Lower leg skin (tissue), 4 donors: ENCODE measurements at places on chromosomes 5 and 9.

GRCh38 chr5:55584398-55585205 lies 49.8 kb upstream of the PLPP1 start:
- DNase-seq: no peak

GRCh38 chr9:113386571-113387393 lies 10.0 kb upstream of the HDHD3 start:
- no peak for DNase-seq

GRCh38 chr9:70413464-70413798 lies 1.0 kb downstream of the KLF9 start:
- no peak for DNase-seq

DNA sequence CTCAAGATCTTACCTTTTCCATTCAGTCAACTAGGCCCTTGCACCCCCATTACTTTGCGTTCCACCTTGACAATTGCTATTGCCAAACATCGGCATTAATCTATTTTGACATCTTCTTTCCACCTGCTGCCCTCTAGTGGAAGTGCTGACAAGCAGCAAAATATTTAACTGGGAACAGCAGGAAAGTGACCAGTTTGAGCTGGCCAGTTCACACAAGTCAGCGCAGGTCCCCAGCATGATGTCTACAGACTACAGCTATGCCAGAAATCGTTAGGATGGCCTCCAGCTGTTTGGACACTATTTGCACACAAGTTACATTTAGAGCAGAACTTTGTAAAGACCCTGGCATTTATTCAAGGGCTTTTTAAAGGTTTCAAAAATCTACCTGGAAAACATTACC lies 160.1 kb downstream of the GHR start:
- peak; percentile 49 for DNase-seq

GRCh38 chr5:177294632-177295031 lies 8.9 kb downstream of the RAB24 start:
- peak; percentile 58 for DNase-seq

DNA sequence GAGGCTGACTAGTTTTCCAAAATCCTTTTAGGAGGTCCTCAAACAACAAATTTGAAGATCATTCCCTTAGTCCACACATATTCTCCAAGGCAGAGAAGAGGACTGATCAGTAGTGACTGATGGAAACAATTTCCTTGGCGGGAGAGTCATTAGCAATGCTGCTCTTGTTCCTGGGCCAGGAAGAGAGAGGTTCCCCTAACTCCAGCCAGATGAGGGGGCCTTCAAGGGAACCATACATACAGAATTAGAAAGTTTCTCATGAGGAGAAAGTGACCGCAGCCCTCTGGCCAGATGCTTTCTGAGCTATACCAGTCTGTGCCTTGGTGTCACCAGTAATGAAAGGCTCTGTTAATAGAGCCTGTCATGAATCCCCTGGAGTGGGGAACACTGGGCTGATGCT lies 539.4 kb downstream of the BNC2 start:
- DNase-seq: no peak

GRCh38 chr5:139410993-139411828 lies 7.3 kb upstream of the SPATA24 start:
- peak; percentile 80 for DNase-seq

- no peak for DNase-seq
Observed at GRCh38 chr5:143188692-143189091, 214.8 kb downstream of the NR3C1 start.

DNA sequence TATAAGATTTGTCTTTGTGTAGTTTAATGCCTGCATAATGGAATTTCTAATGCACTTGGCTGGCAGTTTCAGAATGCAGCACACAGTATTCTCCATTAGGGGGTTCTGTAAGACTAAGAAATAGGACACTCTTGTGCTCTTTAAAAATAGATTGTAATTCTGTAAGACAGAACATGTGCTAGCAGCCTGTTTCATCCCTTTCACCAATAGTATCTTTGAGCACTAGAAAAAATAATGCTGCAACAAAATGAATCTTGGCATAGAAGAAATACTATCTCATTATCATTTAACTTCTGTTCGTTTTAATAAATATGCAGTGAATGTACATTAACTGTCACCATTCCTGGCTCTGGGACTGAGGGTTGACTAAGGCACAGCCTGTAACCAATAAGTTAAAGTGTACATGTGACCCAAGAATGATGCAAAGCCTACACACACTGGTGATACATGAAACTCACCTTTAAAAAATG lies 23.8 kb upstream of the ZNF622 start:
- no peak for DNase-seq

GRCh38 chr5:18744441-18744840 lies 1110.2 kb downstream of the TAF11L14 start:
- DNase-seq: no peak

- DNase-seq: no peak
Observed at GRCh38 chr5:84696651-84697050, 312.0 kb upstream of the EDIL3 start.

- no peak for DNase-seq
Observed at GRCh38 chr9:71721855-71722254, 46.5 kb downstream of the CEMIP2 start.

GRCh38 chr9:130414910-130415746 lies 29.6 kb upstream of the ASS1 start:
- DNase-seq: no peak

DNA sequence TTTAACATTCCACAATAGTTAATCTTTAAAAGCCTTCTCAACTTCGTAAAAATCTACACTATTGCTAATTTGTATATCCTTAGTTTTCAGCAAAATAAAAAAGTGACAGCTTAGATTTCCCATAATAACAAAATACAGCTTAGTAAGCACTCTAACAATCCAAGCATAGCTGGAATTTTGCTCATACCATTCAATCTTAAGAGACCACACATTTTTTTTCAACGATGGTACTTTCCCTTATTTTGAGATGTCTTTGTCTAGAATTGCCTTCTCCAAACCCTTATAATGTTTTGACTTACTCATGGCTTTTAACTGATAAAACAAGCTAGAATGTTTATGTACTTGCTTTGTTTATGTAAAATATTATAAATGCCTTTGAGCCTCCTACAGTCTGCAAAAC lies 65.6 kb downstream of the HOMER1 start:
- no peak for DNase-seq

- DNase-seq: no peak
Observed at GRCh38 chr5:147426640-147427327, 83.1 kb downstream of the DPYSL3 start.

DNA sequence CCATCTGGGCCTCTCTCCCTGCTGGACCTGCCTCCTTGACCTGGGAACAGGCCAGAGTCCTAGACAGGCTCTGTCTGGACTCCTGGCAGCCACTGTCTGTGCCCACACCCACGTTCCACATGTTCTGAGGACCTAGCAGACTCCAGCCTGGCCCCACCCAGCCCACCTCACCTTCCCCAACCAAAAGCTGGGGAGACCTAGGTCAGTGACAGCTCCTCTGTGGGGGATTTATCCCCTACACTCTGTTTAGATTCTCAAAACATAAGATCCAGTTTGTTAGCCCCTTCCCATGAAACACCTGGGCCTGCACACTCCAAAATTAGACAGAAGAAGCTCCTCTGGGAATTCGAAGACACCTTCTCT lies 59.8 kb upstream of the ADAMTS2 start:
- peak; percentile 36 for DNase-seq

DNA sequence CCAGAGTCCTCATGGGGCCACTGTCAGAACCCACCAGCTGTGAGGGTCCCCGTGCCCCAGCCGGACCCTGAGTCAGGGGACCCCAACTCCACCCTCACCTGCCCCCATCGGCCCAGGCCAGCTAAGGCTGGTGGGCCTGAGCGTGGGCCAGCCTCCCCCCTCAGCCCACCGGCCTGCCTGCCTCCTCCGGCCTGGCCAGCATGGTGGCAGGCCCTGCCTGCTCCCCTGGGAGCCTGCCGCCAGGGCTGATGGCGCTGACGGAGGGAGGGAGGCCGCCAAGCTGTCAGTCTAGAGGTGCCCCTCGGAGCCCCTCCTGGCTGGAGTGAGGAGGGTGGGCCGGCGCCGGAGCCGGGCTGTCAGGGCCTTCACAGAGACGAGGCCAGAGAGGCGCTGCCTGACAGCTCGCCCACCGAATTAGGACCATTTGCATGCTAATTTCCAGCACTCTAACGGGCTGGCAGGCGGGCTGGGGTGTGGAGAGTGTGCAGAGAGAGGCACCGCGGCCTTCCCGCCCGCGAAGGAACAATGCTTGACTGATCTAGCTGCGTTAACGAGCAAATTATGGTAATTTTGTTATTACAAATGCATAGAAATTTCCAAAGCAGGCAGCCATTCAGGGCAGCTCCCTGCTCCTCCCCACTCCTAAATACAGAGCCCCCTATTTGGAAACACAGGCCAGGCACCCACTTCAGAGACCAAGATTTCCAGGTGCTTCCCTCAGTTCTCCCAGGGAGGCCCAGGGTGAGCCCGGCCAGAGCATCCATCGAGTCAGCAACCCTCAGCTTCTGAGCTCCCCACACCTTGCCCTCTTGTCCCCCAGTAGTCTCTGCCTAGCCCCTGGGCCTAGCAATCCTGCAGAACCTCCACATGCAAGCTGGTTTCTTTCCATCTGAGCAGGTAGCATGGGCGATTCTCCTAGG lies 169.3 kb downstream of the PAX5 start:
- no peak for DNase-seq

DNA sequence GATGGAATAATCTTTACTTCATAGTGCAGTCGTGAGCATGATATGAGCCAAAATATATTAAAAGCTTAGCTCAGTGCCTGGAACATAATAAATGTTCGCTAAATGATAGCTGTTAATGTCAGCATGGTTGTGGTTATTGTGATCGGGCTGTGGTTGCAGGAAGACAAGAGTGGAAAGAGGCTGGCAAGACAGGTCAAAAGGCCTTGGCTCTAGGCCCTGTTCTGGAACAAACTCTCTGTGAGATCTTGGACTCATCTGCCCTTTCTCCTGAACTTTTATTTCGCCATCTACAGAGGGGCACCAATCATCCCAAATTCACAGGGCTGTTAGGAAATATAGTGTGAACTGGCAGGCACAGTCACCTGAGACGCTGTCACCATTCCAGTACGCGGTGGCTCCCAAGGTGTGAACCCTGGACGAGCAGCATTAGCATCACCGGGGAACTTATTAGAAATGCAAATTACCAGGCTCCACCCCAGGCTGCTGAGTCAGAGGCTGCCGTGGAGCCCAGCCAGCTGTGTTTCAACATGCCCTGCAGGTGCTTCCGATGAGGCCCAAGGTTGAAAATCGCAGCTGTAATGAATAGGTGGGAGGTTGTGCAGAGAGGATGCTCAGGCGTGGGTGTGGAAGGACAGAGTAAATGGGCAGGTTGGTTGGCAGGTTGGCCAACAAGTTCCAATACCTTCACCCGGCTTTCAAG lies 50.2 kb upstream of the SAP30L start:
- no peak for DNase-seq

DNA sequence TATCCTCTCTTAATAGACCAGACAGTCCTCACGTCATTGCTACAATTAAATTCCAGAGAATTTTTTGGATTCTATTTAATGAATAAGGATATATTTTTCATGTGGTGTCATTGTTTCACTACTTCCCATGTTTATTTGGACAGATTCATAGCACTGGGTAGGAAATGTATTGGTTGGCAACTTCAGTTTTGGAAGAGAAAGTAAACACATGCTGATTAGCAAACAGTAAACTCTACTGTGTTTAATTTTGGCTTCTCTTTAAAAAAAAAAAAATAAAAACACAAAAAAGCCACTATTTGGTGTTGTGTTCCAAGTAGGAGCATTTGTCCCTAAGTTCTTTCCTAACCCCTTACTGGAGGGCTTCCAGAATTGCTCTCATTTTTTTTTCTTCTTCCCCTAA lies 77.3 kb downstream of the NFIB start:
- DNase-seq: no peak

- DNase-seq: peak; percentile 21
Observed at GRCh38 chr9:2234371-2234893, 219.3 kb downstream of the SMARCA2 start.

DNA sequence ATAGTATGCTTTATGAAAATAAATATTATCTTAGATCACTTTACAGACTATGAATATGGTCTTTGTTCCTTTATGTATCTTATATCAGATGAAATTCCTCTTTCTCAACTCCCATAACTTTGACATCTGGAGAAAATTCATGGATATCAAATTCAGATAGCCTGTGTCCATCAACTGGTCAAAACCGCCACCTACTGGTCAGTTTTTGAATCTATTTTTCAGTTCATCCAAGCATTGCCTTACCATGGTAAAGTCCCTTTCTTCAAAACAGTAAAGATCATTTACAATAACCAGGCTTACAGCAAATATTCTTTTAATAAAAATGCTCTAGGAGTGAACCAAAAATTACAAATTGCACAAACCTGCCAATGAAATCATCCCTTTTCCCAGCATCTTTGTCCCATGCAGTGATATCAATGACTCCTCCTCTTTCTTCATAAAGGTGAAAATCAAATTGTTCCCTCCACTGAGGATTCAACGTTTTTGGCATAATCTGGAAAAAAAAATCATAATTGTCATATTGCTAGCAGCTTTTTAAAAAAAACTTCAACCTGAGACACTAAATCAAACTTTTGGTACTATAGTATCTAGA lies 290.5 kb downstream of the SLF1 start:
- DNase-seq: no peak

- DNase-seq: no peak
Observed at GRCh38 chr9:105021917-105022316, 94.0 kb upstream of the ABCA1 start.

DNA sequence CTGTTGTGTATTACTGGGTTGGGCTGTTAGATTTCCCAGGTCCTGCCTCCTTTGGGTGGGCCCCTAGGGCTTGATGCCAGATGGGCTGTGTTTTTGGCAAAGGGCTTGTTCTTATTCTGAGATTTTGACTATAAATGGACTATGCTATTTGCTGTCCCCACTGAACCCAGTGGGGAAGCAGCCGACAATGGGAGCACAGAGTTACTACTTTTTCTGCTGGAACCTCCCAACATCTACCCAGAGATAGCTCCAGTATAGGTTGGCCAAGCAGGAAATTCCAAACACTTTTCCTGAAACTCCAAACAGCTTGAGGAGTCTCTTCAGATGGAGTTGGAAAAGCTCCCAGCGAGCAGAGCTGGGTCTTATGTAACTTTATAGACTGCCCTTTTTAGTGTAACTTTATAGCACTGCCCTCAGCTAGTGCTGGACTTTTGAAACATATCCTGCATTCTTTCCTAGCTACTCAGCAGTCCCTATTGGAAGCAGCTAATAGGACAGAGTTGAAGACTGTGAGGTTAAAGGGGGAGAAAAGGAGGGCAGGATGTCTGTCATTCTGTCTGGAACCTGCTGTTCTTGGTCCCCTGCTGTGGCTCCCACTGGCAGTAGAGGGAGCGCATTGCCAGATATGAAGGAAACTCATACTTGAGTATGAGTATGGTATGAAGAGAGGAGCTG lies 21.0 kb downstream of the RUSC2 start:
- DNase-seq: peak; percentile 73
